T-cell (primary cell): ENCODE measurements at places on chromosomes 4 and X. TPM values are rescaled to one million over a fixed set of nuclear protein-coding genes. Genes with fewer than 3 reads are reported as not detected.

Gene UNC5C
- total RNA-seq, result not detected

Gene TMPRSS11E
- total RNA-seq, result not detected

Gene SMARCA1
- total RNA-seq, result 1.1 TPM

Gene ARMCX4
- total RNA-seq, result 12.0 TPM

Gene HPGD
- total RNA-seq, result 7.8 TPM

Gene CXCL10
- not detected for total RNA-seq

Gene RHOXF1
- 1.5 TPM for total RNA-seq

Gene REELD1
- total RNA-seq, result 0.78 TPM

Gene HELT
- not detected for total RNA-seq

Gene DCAF12L2
- total RNA-seq, result not detected

Gene CT45A1
- not detected for total RNA-seq

Gene CXCL3
- not detected for total RNA-seq

Gene SEPTIN11
- 20.9 TPM for total RNA-seq

Gene RASL11B
- 0.35 TPM for total RNA-seq

Gene TKTL1
- total RNA-seq, result 5.5 TPM

Gene ARR3
- total RNA-seq, result not detected

Gene ODAM
- total RNA-seq, result not detected

Gene CENPI
- total RNA-seq, result 0.73 TPM

- no peaks in the 10 kb centered on the region for H3K36me3 ChIP-seq
- peaks cover 9% of the 10 kb centered on the region for H3K27me3 ChIP-seq
- DNase-seq, result no peak
- no peak overlapping the region for H3K27ac ChIP-seq
- no peaks in the 10 kb centered on the region for H3K4me1 ChIP-seq
Observed at GRCh38 chrX:39726771-39727170, 371.0 kb downstream of the BCOR start.

DNA sequence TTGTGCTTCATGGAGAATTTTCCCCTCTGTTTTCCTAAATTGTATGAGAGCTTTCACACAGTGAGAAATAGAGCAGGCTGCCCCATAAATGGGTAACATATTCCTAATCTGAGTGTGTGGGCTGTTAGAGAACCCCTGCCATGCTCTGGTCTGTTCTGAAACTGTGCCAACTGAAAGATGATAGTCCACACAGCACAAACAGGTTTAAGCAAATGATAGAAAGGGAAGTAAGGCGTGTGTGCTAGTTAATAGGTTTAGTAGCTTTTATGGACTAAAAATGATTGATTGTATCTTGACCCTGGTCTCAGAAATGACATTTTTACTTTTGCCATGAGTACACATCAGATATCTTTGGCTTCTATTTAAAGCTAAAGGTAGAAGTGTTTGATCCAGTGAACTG lies 106.2 kb downstream of the PRRG1 start:
- H3K27ac ChIP-seq, result no peak overlapping the region
- no peaks in the 10 kb centered on the region for H3K36me3 ChIP-seq
- H3K4me1 ChIP-seq, result no peaks in the 10 kb centered on the region
- no peaks in the 10 kb centered on the region for H3K27me3 ChIP-seq
- no peak overlapping the region for H3K4me3 ChIP-seq
- no peak for DNase-seq

- H3K27me3 ChIP-seq, result peaks cover 48% of the 10 kb centered on the region
- no peak overlapping the region for H3K27ac ChIP-seq
- H3K4me3 ChIP-seq, result no peak overlapping the region
- no peaks in the 10 kb centered on the region for H3K4me1 ChIP-seq
Observed at GRCh38 chr4:7529368-7530080, 94.8 kb upstream of the PSAPL1 start.

DNA sequence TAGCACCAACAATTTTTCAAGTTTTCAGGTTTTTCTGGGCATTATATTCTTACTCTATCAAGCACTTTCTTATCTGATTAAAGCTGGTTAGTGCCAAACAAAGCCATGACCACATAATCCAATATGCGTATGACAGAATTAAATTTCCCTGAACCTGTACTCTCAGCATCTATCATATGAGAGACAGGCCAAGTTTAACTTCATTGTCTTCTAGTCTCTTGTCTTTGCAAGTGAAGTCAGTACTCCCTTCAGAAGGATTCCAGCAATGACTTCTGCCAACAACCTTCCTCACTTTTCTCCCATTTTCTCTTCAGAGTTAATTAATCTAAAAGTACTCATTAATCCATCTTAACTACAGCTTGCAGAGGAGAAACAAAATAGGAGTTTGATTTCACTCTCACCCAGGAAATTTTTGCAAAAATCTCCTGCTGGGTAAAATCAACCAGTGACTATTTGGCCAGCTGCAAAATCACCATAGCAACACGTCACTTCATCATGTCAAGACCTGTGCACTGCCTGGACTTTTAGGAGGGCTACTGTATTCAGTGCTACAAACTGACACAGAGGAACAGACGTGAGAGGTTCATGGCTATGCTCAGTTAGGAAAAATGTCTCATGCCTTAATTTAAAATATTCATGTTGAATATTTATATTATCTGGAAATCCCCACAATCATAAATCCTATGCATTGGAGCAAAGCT lies 208.4 kb downstream of the ANTXR2 start:
- H3K27me3 ChIP-seq, result no peaks in the 10 kb centered on the region
- no peaks in the 10 kb centered on the region for H3K36me3 ChIP-seq
- H3K4me3 ChIP-seq, result no peak overlapping the region
- H3K4me1 ChIP-seq, result no peaks in the 10 kb centered on the region
- no peak for DNase-seq
- H3K27ac ChIP-seq, result no peak overlapping the region

DNA sequence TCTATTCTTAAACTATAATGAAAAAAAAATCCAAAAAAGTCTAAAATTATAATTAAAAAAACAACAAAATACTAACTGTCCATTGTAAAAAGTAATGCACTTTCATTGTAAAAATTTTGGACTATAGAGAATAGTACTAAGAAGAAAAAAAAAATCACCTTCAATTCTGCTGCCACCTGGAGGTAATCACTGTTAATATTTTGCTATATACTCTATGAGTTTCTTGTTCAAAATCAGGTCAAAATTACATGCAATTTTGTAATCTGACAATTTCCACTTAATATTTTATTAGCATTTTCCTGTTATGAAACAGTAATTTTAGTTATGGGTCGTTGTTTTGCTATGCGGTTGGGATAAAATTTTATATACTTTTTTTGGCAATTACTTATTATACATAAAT lies 62.0 kb downstream of the HTT start:
- peaks cover 80% of the 10 kb centered on the region for H3K36me3 ChIP-seq
- no peaks in the 10 kb centered on the region for H3K27me3 ChIP-seq
- no peaks in the 10 kb centered on the region for H3K4me1 ChIP-seq
- H3K27ac ChIP-seq, result no peak overlapping the region
- no peak overlapping the region for H3K4me3 ChIP-seq

GRCh38 chr4:98801259-98801725 lies 127.6 kb downstream of the EIF4E start:
- no peak for DNase-seq
- H3K27ac ChIP-seq, result no peak overlapping the region
- no peaks in the 10 kb centered on the region for H3K27me3 ChIP-seq
- H3K4me3 ChIP-seq, result no peak overlapping the region
- H3K4me1 ChIP-seq, result no peaks in the 10 kb centered on the region

DNA sequence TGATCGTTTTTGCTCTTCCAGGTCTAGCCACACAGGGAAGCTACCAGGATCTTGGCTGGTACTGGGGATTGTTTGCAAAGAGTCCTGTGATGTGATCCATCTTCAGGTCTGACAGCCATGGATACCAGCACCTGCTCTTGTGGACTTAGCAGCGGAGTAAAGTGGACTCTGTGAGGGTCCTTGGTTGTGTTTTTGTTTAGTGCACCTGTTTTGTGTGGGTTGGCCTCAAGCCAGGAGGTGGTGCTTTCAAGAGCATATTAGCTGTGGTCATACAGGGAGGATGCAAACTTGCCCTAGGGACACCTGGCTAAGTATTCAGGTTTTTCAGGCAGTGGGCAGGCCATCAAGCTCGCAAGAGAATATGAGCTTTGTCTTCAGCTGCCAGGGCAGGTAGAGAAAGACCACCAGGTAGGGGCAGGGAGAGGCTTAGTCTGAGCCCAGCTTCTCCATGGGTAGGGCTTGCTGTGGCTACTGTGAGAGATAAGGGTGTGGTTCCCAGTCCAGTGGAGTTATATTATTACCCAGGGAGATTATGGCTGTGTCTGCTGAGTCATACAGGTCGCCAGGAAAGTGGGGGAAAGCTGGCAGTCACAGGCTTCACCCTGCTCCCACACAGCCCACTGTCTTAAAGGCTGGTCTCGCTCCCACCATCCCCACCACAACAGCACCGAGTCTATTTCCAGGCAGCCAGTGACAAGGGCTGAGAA lies 293.7 kb downstream of the PCDH18 start:
- DNase-seq, result no peak
- H3K27me3 ChIP-seq, result no peaks in the 10 kb centered on the region
- no peaks in the 10 kb centered on the region for H3K36me3 ChIP-seq

- no peaks in the 10 kb centered on the region for H3K27me3 ChIP-seq
- no peak for DNase-seq
- no peak overlapping the region for H3K27ac ChIP-seq
- no peaks in the 10 kb centered on the region for H3K4me1 ChIP-seq
- no peak overlapping the region for H3K4me3 ChIP-seq
Observed at GRCh38 chr4:48375651-48376304, 34.4 kb downstream of the SLAIN2 start.

GRCh38 chr4:77215107-77215506 lies 58.1 kb downstream of the CCNG2 start:
- H3K4me3 ChIP-seq, result no peak overlapping the region
- H3K36me3 ChIP-seq, result no peaks in the 10 kb centered on the region
- DNase-seq, result no peak
- no peaks in the 10 kb centered on the region for H3K27me3 ChIP-seq

DNA sequence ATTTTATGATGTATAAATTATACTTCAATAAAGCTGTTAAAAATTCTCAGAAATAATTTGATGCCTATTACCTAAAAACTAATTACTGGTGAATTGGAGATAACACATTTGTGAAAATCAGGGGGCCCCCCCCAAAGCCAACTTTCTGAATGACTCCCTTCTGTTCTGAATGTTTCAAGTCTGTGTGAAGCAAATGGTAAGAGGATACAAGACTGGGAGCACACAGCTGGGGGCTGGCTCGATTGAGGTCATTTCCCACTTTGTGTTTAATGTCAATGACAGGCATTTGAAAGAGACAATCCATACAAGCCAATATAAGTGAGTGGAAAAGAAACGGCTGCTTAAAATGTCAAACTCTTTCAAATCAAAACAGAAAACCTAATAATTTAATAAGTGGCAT lies 155.8 kb downstream of the SH2D1A start:
- DNase-seq, result no peak
- H3K36me3 ChIP-seq, result no peaks in the 10 kb centered on the region
- no peaks in the 10 kb centered on the region for H3K4me1 ChIP-seq
- H3K4me3 ChIP-seq, result no peak overlapping the region
- H3K27ac ChIP-seq, result no peak overlapping the region
- H3K27me3 ChIP-seq, result no peaks in the 10 kb centered on the region

DNA sequence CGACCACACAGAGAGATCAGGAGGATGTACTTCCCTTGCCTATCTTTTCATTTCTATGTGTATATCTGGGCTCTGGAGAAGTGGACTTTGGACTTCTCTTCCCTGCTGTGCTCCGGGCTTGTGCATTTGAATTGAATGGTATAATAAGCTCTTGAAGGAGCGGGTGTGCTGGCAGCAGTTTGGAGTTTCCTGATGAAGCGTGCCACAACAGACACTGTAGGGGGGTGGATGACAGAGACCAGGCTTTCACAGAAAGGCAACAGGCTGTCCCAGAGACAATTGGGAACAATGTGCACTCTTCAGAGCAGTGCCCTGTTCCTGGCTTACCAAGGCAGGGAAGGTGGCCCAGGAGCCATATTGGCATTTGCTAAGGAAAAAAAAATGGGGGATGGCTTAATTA lies 170.1 kb downstream of the FRMPD4 start:
- no peak for DNase-seq
- no peaks in the 10 kb centered on the region for H3K27me3 ChIP-seq
- no peaks in the 10 kb centered on the region for H3K4me1 ChIP-seq
- no peaks in the 10 kb centered on the region for H3K36me3 ChIP-seq
- no peak overlapping the region for H3K27ac ChIP-seq
- H3K4me3 ChIP-seq, result no peak overlapping the region

- H3K27me3 ChIP-seq, result no peaks in the 10 kb centered on the region
- no peak overlapping the region for H3K27ac ChIP-seq
- H3K36me3 ChIP-seq, result peaks cover 6% of the 10 kb centered on the region
- H3K4me3 ChIP-seq, result no peak overlapping the region
Observed at GRCh38 chr4:37837446-37837845, 11.0 kb downstream of the PGM2 start.

GRCh38 chrX:48667509-48667908 lies 16.1 kb upstream of the WAS start:
- no peaks in the 10 kb centered on the region for H3K27me3 ChIP-seq
- no peaks in the 10 kb centered on the region for H3K4me1 ChIP-seq
- H3K4me3 ChIP-seq, result no peak overlapping the region

GRCh38 chrX:24285082-24285481 lies 28.8 kb downstream of the SUPT20HL2 start:
- no peaks in the 10 kb centered on the region for H3K27me3 ChIP-seq
- H3K36me3 ChIP-seq, result no peaks in the 10 kb centered on the region
- H3K4me1 ChIP-seq, result no peaks in the 10 kb centered on the region
- no peak for DNase-seq
- H3K4me3 ChIP-seq, result no peak overlapping the region

DNA sequence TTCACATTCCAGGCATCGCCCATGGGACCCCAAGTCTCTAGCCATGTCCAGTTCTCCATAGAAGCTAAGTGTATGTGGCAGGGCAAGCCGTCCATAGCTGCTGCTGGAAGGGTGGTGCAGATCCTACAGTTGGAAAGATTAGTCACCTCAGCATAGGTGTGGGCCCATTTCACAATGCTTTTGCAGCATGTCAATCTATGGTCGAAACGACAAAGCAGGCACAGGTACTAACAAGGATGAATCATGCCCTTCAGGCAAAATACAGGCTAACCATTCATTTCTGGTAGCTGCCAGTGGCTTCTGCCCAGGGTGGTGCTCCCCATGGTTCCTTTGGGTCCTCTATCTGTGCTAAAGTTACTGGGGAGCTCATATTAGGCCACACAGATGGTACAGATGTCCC lies 225.2 kb downstream of the ADGRL3 start:
- no peak for DNase-seq
- no peaks in the 10 kb centered on the region for H3K36me3 ChIP-seq
- H3K27ac ChIP-seq, result no peak overlapping the region

DNA sequence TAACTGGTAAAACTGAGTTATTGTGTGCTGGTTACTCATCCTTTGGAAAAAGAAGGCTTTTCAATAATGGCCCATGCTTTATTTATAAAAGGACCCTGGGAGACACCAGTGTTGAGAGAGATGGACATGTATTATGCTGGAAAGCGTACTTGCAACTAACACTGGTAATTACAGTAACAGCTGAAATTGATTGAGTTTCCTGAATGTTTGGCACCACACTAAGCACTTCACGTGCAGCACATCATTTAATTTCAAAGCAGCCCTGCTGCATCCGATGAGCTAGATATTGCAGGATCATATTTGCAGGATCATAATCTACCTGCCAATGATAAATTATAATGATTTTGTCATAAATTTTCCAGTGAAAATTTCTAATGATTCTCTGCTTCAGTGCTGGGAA lies 81.5 kb downstream of the QRFPR start:
- H3K4me3 ChIP-seq, result no peak overlapping the region
- no peaks in the 10 kb centered on the region for H3K36me3 ChIP-seq
- no peak overlapping the region for H3K27ac ChIP-seq
- no peak for DNase-seq
- no peaks in the 10 kb centered on the region for H3K27me3 ChIP-seq
- H3K4me1 ChIP-seq, result no peaks in the 10 kb centered on the region

- H3K27ac ChIP-seq, result no peak overlapping the region
- no peak overlapping the region for H3K4me3 ChIP-seq
- no peak for DNase-seq
- no peaks in the 10 kb centered on the region for H3K36me3 ChIP-seq
- H3K4me1 ChIP-seq, result no peaks in the 10 kb centered on the region
Observed at GRCh38 chrX:117522725-117523700, 593.6 kb downstream of the KLHL13 start.
